Fibroblast of skin of left biceps (primary cell): ENCODE measurements at places on chromosomes 5 and 9.

- DNase-seq = no peak
Observed at GRCh38 chr5:25618821-25619220, 974.0 kb upstream of the CDH10 start.

DNA sequence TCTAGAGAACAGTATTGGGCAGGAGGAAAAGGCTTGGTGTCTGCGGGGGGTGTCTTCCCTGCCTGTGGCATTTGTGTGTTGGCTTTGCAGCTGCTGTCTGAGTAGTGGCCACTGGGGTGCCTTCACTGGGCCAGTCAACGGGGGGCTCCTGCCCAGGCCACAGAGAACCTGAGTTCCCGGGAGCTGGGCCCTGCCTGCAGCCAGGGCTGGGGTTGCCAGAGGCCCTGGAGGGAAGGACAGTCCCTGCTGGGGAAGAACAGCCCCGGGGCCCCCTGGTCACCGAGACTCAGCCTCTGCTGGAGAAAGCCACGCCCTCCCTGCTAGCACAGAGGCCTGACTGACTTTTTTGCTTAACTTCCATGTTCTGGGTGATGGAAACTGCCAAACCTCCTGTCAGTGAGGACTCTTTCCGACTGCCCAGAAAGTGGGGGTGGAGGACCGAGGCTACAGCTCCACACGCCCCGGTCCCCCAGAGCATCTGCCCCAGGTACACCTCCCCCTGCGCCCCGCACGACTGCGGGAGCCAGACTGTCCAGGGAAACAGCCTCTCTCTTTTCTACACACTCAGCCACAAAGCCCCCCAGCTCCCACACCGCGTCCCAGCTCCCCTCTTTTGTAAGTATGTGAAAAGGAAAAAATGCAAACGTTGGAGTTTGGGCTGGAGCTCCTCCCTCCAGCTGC lies 133.4 kb downstream of the DAB2IP start:
- DNase-seq = no peak

GRCh38 chr9:75921391-75922127 lies 31.1 kb downstream of the PCSK5 start:
- DNase-seq = no peak

DNA sequence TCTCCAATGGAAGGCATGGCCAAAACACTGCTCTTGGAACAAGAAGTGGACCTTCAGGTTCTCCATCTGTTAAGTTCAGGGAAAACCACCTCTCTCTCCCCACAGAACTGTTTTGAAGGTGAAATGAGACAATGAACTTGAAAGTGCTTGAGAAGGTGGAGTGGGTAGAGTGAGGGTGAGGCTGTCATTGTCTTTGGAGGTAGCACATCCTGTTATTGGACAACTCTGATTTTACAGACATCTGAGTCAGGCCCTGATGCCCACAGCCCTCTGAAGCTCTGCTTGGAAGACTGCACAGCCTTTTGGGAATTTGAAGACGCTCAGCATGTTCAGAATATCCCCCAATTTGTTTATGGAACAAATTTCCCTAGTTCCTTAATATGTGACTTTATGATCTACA lies 27.6 kb upstream of the TEX48 start:
- DNase-seq = no peak

- DNase-seq = no peak
Observed at GRCh38 chr5:151237685-151238084, 13.8 kb upstream of the CCDC69 start.

GRCh38 chr5:76788362-76788761 lies 30.5 kb upstream of the F2RL1 start:
- no peak for DNase-seq

DNA sequence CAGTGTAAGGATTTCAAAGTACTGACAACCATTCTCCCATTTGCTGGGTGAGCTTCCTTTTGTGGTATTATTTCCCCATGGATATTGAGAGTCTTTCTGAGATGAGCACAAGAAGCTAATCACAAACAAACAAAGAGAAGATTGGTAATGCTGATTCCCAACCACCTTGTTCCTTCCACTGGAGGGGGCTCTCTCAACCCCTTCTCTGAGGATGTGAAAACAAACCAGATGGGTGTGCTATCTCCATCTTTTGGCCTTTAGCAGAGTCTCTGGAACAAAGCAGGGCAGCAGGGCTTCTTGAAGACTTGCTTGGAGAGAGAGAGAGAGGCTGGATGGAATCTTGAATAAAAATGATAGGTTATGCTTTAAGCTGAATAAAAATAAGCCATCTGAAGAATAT lies 576.7 kb upstream of the ZNF462 start:
- no peak for DNase-seq
